Activated naive CD4-positive, alpha-beta T cell treated with anti-CD3 and anti-CD28 coated beads for 36 hours (primary cell): ENCODE measurements at places on chromosomes 3 and 15. TPM values are rescaled to one million over a fixed set of nuclear protein-coding genes. Genes with fewer than 3 reads are reported as not detected.
A peak's percentile ranks its signal among the peaks of the same experiment; 100 is the strongest.

- no peak for DNase-seq
Observed at GRCh38 chr15:67109141-67110034, 44.0 kb downstream of the SMAD3 start.

DNA sequence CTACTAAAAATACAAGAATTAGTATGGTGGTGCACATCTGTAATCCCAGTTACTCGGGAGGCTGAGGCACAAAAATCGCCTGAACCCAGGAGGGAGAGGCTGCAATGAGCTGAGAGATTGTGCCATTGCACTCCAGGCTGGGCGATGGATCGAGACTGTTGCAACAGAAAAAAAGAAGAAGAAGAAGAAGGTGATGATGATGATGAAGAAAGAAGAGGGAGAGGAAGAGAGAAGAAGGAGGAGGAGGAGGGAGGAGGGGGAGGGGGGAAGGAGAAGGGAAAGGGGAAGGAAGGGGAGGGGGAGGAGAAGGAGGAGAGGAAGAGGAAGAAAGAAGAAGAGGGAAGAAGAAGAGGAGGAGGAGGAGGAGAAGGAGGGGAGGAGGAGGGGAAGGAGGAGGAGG is 33.2 kb upstream of the ZNF710 start:
- no peak for DNase-seq

- DNase-seq: no peak
Observed at GRCh38 chr3:116037954-116038911, 407.1 kb downstream of the LSAMP start.

DNA sequence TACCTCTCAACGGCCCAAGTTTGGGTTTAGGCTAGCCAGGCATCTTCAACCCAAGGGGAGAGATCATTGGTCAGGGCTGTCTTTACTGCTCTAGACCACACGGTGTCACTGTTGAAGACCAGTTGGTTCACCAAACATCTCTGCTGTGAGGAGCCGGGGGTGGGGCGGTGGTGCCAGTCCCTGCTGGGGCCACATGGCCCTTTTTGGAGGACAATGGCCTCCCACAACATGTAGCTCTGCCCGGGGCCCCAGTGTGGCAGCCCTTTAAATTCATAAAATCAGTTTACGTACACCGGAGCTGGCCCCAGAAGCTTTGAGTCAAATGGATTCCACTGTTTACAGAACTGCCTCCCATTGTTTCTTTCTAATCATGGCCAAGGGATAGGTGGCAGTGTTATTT is 19.1 kb upstream of the TM4SF18 start:
- DNase-seq: peak; percentile 33

- DNase-seq: no peak
Observed at GRCh38 chr3:143396790-143397189, 277.2 kb downstream of the CHST2 start.

- DNase-seq: no peak
Observed at GRCh38 chr15:74178326-74179100, 5.0 kb downstream of the ISLR start.

The FBXL22 gene
- 0.44 TPM for total RNA-seq

DNA sequence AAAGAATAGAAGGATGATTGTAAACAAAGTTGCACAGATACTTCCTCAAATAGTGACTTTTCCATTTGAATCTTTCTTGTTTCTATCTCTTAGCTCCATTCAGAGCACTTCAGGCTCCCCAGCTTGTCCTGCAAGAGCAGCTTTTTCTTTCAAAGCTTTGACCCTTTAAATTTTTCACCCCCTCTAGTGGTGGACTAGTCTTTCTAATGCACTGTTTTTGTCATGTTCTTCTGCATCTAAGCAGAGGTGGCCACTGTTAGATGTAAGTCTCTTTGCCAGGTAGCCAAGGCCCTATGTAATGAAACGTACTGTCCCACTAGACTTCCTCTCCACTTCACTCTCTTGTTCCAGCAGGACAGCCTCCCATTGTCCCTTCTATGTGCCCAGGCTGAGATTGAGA is 74.0 kb upstream of the MANF start:
- DNase-seq: no peak

The IGSF11 gene
- 0.07 TPM for total RNA-seq

The TM4SF1 gene
- total RNA-seq: not detected

The SLC51B gene
- not detected for total RNA-seq

GRCh38 chr15:28885128-28885629 is 595 bp upstream of the APBA2 start:
- no peak for DNase-seq

GRCh38 chr15:83312071-83312470 is 27.6 kb upstream of the BNC1 start:
- no peak for DNase-seq

The DNAJC19 gene
- 73.8 TPM for total RNA-seq

DNA sequence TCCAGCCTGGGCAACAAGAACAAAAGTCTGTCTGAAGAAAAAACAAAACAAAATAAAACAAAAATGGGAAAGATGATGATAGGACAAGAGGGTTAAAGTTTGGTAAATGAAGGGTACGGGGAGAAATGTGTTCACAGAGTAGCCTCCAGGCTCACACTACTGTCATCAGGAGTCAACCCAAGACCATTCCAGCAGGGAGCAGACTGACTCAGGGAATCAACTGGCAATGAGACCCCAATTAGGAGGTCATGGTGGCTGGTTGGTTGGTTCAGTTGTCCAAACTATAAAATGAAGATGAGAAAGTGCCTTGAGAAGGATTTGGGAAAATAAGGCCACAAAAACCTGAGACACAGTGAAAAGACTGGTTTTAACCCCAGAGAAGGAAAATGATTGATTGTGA is 51.8 kb downstream of the KLHL6 start:
- DNase-seq: no peak

The AADACL2 gene
- total RNA-seq: not detected

The TMCO5A gene
- total RNA-seq: not detected

- no peak for DNase-seq
Observed at GRCh38 chr15:78944202-78944625, 632 bp downstream of the CTSH start.

DNA sequence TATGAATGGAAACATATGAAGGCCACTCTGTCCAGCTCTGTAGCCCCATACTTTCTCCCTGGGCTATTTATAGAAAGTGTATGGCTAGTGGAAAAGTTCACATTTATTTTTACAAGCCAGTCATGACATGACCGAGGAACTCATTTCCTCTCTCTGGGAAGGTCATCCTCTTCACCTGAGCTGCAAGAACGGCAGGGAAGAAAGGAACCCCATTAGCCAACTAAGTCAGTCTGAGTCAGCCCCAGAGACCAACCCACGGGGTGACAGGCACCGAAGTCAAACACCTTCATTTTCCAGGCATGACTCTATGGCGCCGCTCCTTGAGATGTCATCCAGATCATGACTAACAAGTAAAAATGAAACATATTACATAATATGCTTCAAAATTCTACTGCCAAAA is 4.8 kb downstream of the PAQR9 start:
- peak; percentile 42 for DNase-seq

- DNase-seq: no peak
Observed at GRCh38 chr3:27568393-27568792, 84.2 kb upstream of the SLC4A7 start.

DNA sequence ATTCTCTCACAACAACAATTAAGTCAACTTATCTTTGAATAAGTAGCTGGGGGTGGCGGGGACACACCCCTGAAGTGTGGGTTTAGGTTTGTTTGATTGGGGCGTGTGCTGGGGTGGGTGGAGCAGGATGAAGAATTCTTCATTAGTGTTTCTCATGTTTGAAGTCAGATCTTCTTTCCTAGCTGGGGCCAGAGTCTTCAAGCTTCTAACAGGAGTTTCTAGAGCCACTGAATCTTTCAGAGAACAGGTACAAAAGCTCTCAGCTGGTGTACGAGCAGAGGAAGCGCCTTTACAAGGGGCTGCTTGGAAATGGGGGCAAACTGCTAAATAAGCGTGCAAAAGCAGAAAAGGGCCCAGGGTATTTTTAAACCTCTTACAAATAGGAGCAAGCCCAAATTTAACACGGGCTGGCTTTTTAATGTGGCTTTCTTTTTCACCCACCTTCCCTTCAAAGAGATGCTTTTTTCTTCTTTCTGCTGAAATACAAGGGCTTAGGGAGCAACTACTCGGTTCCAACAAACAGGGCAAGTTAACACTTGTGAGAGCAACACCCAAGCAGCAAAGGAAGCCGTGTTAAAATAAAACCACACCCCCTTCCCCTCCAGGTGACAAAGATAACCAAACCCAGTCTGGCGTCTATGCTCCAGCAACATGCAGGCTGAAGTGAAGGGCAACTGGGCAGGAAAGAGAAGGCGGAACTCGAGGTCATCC is 86.9 kb upstream of the RASGRP1 start:
- peak; percentile 64 for DNase-seq

The CSTA gene
- not detected for total RNA-seq

The CDHR4 gene
- not detected for total RNA-seq

- no peak for DNase-seq
Observed at GRCh38 chr3:190340071-190340470, 17.8 kb upstream of the CLDN1 start.

GRCh38 chr3:143147707-143148106 is 28.1 kb downstream of the CHST2 start:
- no peak for DNase-seq

DNA sequence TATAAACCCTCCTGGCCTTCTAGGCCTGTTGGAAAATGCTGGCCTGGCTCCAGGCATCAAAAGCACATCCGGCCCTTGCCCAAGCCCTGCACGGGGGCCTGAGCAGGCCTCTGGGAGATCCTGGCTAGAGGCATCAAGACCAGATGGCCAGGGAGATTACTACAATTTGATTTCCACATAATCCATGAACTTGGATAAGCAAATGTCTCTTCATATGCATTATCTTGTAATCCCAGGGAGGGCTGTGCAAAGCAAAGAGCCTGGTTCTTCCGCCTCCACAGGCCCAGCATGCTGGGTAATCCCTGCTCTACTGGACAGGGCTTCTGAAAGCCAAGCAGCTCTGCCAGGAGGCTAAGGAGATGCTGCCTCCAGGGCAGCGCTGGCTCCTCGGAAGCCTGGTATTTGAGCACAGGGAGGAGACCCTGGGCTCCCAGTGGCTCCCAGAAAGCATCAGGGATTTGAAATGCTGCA is 18.2 kb downstream of the MRPL46 start:
- no peak for DNase-seq

The KBTBD13 gene
- total RNA-seq: not detected

- DNase-seq: no peak
Observed at GRCh38 chr3:109644746-109645145, 307.4 kb upstream of the DPPA4 start.

DNA sequence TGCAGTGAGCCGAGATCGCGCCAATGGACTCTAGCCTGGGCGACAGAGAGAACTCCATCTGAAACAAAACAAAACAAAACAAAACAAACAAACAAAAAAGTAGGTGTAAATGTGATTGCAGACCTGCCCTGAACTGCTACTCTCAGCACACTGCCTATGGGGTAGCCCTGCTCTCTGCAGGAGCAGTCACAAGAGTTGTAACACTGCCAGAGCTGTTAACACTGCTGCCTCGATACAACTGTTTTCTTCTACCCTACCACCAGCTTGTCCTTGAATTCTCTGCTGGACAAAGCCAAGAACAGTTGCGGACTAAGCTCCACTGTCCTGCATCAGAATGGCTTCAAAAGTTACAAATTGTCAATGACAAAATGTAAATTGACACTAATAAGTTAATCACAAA is 89.3 kb downstream of the ALCAM start:
- DNase-seq: no peak

The IL17RE gene
- 0.25 TPM for total RNA-seq

- no peak for DNase-seq
Observed at GRCh38 chr3:142159083-142159740, 9.9 kb upstream of the TFDP2 start.

DNA sequence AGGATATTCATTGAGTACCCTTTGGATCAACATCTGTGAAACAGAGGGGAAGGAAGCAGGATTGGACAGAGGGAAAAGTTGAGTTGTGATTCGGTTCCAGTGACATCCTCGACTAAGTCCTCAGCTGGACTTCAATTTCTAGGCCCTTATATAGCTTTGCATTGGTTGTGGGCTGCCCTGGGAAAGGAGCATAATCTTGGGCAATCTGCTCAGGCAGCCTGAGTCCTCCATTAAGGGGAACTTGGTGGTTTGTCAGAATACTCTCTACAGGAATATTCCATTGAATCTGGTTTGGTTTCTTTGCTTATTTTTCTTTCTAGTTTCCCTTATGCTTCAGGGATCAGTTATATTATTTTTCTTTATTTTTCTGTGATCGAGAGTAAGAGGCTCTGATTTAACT is 94.1 kb downstream of the TCF12 start:
- no peak for DNase-seq

The SGO1 gene
- 36.2 TPM for total RNA-seq

The CLRN1 gene
- not detected for total RNA-seq

DNA sequence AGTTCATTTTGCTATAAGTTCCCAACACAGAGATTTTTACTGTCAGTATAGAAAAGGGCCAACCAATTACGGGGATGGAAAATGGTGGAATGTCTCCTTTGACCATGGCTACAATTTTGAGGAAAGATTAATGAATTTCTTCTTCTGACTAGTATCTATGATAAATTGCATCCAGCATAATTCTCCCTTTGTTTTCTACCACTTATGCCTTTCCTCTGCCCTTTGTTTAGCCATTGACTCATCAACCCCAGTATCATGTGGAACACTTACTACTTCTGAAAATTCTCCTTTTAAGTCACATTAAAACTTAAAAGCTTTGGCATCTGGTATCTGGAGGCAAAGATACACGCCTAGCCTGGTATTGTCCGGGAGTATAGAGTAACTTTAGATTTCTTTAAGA is 92.9 kb upstream of the CADPS start:
- no peak for DNase-seq

DNA sequence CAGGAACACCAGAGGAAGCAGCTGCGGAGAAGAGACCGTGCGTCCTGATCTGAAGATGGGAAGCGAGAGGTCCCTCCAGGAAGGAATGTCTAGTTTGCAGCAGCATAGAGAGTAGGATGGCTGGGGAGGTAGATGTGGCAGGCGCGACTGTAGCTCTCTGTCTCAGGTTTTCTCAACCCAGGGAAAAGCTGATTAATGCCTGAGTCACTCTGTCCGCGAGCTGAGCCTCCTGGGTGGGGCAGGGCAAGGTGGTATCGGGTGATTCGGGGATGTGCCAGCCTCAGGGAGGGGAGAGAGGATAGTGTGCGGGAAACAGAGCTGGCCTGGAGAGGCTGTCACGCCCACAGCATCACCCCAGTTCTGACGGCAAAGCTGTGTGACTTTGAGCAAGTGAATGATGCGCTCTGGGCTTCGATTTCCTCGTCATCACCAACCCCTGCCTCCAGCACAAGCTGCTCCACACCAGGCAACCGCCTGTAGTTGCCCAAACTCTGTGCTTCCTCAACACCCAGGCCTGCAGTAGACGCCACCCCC is 28.4 kb downstream of the CPN2 start:
- peak; percentile 64 for DNase-seq

DNA sequence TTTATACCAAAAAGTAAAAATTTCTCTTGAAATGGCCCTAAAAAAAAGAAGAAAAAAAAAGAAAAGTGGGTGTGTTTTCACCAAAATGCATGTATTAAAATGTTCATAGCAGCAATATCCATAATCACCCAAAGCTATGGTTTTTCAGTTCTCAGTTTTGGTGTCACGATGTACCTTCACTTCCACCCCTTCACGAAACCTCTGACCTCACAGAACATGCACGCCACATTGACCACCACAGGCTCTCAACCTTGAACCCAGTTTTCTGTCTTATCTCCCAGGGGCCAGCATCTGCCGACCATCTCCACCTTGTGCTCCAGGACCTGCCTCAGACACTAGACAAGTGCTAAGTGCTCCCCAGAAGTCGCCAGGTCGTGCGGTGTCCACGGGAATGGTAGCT is 30.4 kb downstream of the COLQ start:
- DNase-seq: no peak
